ENCODE measurements at places on chromosomes 12 and 14.

DNA sequence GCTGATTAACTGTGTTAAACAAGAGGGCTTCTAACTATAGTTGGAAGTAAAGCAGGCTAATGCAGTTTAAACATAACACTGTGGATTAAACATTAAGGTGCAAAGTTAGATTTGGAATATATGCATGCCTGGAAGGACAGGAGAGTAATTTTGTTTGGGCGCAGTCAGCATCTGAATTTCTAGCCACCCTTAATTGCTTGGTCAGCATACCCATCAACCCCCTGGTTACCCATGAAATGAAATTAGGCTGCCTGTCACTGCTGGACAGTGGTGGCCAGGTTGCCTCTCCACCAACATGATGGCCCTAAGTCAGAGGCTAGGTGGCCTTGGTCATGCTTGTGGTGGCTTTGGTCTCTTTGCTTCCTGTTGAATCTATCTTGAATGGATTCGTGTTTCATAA, 30.0 kb upstream of the PTPRB start:
- no peak for DNase-seq

DNA sequence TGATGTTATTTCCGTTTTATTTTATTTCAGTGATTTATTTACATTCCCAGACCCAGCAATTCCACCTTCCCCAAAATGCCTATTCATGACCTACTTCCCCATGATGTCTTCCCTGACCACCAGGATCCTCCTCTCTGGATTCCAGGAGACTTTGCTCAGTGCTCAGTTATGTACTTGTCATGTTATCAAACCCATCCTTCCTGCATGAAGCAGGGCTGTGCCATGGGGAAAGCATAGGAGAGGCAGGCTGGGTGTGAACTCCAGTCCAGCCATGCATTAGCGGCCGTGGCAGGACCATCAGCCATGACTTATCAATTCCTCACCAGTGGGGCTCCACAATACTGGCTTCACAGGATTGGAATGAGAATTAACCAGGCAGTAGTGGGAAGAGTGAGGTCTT, 57.8 kb downstream of the B4GALNT3 start:
- no peak for DNase-seq

DNA sequence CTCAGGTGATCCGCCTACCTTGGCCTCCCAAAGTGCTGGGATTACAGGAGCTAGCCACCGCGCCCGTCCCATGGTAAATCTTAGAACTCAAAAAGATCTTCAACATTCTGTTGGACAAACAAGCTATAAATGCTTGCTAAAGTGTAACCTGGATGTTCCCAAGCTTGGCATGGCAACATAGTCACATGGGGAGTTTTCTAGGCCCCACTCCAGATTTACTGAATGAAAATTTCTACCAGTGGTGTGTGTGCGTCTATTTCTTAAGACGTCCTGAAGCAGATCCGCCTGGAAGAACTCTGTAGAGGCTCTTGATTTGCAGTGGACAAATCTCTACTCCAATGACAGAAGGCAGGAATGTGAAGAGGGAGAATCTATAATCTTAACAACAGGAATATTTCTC, 59.9 kb downstream of the ZFYVE21 start:
- no peak for DNase-seq

DNA sequence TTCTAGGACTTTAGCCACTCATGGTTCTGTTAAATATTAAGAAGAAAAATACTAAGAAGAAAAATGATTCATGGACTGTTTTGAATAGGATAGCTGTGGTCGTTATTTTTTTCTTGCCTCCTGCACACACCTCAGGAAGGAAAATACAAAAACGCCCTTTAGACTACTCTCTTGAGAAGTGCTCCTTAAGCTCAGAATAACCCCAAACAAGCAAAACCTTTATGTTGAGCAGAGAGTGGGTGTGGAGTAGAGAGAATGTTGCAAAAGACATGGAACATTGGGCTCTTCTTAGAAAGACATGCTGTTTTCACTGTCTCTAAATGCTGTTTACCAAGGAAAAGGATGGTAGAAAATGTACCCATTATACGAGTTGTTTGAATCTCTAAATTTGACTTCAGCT, 140.3 kb downstream of the LMNTD1 start:
- DNase-seq: no peak

DNA sequence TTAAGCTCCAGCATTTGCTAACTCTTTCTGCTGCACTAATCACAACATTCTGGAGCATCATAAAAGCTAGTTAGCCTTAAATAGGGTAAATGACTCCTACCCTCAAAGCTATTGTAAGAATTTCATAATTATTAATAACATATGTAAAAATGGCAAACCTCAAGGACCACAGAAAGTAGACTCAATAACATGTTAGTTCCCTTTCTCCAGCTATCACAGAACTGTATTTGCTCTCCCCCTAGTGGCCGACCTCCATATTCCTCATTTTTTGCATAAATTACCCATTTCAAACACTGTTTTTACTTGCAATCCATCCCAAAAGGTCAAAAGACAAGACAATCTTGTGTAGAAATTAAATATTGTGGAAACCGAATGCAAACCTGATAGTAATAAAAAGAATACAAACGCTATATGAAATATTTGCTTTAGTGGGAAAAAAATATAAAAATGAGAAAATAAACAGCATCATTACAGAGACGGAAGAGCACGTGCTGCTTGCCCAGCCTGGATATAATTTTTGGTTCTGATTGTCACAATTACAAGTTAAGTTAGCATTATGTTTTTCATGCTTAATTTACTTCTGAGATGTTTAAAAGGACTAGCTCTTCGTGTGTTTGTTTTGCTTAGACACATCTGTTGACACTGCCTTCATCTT, 97.9 kb downstream of the RERGL start:
- peak; percentile 8 for DNase-seq

- no peak for DNase-seq
These were observed 1.5 kb downstream of the SERPINA6 start for GRCh38 chr14:94321421-94322271.

DNA sequence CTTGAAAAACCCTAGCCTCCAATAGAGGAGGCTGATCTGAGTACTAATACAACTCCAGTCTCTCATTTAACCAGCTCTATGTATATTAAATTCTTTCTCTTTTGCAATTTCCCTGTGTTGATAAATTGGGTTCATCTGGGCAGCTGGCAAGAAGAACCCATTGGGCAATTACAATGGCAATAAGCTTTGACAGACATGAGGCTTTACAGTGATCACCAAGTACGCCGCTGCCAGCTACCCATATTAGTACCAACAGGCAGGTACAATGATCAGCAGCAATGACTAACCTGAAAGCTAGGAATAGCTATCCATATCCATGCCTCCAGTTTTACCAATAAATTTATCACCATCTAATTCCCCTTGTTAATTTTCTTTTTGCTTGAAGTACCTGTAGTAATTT, 54.5 kb downstream of the OSBPL8 start:
- no peak for DNase-seq

DNA sequence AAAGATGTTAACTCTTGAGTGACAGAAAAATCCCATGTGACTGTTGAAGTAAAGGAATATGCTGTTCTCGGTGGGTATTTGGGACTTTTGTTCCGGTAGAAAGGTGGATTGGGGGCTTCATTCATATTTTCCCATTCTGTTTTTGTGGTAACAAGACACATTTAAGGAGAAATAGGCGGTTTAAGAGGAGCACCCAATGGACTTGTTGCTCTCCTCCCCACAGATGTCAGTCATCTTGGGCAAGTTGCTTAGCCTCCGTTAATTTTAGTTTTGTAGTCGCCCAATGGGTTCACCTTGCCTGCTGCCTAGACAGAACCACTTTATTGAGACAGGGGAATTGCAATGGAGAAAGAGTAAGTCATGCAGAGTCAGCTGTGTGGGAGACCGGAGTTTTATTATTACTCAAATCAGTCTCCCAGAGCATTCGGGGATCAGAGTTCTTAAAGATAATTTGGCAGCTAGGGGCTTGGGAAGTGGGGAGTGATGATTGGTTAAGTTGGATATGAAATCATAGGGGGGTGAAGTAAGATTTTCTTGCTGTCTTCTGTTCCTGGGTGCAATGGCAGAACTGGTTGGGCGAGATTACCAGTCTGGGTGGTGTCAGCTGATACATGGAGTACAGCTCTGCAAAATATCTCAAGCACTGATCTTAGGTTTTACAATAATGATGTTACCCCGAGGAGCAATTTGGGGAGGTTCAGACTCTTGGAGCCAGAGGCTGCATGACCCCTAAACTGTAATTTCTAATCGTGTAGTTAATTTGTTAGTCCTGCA, 50.3 kb downstream of the SLC38A1 start:
- no peak for DNase-seq

GRCh38 chr14:78240567-78240966, 70.4 kb downstream of the NRXN3 start:
- DNase-seq: no peak

DNA sequence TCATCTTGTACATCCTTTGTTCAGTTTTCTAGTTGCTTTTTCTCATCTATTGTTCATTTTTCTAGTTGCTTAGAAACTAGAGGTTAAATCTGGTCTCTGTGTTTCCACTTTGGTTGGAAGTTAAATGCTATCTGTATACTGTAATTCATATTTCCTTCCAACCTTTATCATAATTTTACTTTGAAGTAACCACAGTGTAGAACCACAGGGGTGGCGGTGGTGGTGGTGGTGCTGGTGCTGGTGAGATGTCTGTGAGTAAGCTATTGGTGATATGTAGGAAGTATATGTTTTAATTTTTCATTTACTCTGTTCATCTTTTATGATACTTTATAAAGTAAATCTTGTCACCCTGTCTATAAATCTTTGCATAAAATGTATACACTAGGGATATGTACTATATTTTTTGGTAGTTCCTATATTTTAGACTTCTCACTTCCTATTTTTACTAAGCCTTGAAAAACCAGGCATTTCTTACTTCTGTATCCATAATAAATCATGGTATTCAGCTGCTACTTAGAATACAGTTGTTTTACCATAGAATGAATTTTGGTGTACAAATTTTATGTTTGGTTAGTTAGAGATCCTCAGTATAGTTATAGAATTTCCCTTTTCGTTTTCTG, 31.9 kb downstream of the CCDC91 start:
- DNase-seq: no peak

- no peak for DNase-seq
These were observed 20.3 kb upstream of the FOXG1 start for GRCh38 chr14:28746247-28746646.

- DNase-seq: no peak
These were observed 1038.4 kb downstream of the GALC start for GRCh38 chr14:86954623-86955022.

GRCh38 chr14:53444677-53445312, 291.7 kb upstream of the DDHD1 start:
- no peak for DNase-seq

- no peak for DNase-seq
These were observed 95.0 kb downstream of the C12orf75 start for GRCh38 chr12:105425254-105426174.

DNA sequence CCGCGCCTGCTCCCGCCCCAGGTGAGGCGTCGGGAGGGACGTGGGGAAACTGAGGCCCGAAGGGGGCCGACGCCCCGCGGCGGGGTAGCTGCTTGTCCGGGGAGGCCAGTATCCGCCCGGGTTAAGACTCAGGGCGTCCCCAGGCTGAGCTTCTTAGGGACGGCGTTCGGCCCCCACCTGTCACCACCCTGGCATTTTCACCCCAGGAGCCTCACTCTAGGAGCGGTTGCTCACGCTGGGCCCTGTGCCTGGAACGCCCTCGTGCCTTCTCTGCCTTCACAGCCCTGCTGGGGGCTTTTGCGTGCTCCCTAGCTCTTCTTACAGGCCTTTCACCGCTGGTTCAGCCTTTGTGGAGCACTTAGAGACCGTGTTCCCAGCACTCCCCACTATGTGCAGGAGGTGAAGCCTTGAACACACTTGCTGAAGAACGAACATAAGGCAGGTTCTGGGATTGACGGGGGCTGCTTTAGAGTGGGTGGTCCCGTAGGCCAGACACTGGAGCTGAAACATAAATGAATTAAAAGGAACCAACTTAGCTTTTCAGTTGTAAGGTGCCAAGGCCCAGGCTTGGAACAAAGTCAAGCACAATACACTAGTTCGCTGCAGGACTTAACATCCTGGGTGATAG, 601 bp downstream of the ZNF839 start:
- DNase-seq: peak; percentile 45

- DNase-seq: no peak
These were observed 208.7 kb downstream of the KITLG start for GRCh38 chr12:88371416-88372183.

- DNase-seq: no peak
These were observed 217.2 kb upstream of the BMP4 start for GRCh38 chr14:54173802-54174201.

DNA sequence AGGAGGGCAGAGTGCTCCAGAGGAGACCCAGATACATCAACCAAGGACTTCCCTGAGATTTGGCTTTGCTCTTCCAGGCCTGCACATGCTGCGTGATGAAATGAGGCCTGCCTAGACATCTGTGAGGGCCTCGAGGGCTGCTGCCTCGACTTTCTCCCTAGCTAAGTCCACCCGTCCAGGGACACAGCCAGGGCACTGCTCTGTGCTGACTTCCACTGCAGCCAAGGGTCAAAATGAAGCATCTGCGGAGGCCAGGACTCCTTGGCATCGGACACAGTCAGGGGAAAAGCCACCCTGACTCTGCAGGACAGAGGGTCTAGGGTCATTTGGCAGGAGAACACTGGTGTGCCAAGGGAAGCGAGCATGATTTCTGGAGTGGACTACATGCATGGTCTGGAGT, 10.7 kb downstream of the SLC25A47 start:
- DNase-seq: no peak

- DNase-seq: no peak
These were observed 404.1 kb downstream of the ADAMTS20 start for GRCh38 chr12:43147878-43148277.

DNA sequence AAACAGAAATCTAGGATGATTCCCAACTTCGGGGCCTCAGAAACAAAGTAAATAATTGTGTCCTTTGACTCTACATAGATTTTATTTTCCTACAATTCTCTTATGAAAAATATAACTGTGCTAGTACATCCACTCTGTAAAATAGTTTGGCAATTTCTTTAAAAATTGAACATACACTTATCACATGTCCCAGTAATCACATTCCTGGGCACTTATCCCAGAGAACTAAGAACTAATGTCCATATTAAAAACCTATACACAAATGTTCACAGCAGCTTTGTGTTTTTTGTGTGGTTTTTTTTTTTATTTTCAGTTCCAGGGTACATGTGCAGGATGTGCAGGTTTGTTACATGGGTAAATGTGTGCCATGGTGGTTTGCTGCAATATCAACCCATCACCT, 99.0 kb downstream of the KCNH5 start:
- DNase-seq: no peak

DNA sequence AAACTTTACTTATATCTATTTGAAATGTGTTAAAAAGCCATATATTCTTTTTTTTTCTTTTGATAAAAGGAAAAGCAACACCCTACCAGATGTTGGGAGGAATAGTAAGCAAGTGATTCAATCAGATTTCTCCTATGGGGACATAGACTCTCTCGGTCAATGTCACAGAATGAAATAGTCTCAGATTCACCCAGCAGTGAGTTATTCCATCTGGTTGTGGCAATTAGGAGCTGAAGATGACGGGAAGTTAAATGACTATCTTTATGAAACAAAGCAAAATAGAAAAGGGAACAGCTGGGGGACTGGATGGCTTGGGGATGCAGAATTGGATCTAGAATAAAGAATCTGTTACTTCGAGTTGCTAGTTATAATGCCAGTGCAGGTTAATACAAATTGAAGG, 857.0 kb downstream of the NRXN3 start:
- DNase-seq: no peak

- DNase-seq: peak; percentile 54
These were observed 949 bp downstream of the PLBD2 start for GRCh38 chr12:113359133-113359938.

All from frontal cortex (tissue), 4 donors.